ENCODE measurements at places on chromosomes 7 and 10. TPM values are rescaled to one million over a fixed set of nuclear protein-coding genes. Genes with fewer than 3 reads are reported as not detected.

SRRM3 gene
- total RNA-seq: 0.53 TPM

CRHR2 gene
- total RNA-seq: not detected

RSPH10B gene
- total RNA-seq: 0.12 TPM

PPP1R17 gene
- not detected for total RNA-seq

TRIM74 gene
- total RNA-seq: not detected

LLCFC1 gene
- total RNA-seq: not detected

TACC2 gene
- 1.8 TPM for total RNA-seq

HYCC1 gene
- total RNA-seq: 164 TPM

C10orf62 gene
- 0.08 TPM for total RNA-seq

HIPK2 gene
- 4.2 TPM for total RNA-seq

Data from smooth muscle cell of the coronary artery (primary cell).